ENCODE measurements at places on chromosomes 12 and 14.

DNA sequence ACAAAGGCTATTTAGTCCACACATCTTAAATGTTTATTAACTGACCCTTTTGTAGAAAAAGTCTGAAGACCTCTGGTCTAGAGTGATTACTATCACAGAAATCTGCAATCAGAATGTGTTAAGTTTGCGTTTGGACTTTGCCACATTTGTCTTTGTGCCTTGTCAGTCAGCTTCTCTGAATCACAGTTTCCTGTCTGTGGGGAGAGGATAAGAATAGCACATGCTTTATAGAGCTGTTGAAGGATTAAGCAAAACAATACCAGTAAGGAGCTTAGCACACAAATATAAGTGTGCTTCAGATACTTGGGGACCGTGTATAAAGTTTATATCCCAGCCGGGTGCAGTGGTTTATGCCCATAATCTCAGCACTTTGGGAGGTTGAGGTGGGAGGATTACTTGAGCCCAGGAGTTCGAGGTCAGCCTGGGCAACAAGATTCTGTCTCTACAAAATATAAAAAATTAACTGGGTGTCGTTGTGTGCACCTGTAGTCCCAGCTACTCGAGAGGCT lies 63.0 kb upstream of the BTG1 start:
- DNase-seq = no peak

GRCh38 chr14:61132894-61133293 lies 148.2 kb downstream of the TMEM30B start:
- no peak for DNase-seq

DNA sequence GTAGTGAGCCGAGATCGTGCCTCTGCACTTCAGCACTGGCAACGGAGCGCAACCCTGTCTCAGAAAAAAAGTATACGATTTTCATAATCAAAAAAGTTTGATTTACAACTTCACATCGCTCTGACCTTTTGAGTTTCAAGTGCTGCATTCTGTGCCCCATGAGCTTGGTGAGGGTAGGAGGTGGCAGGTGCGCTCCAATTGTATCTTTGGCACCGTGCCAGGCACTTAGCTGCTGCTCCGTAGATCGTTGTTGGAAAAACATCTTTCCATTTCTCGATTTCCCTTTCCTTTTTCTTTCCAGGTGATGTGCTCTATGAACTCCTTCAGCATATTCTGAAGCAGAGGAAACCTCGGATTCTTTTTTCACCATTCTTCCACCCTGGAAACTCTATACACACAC lies 203.7 kb downstream of the ETV6 start:
- DNase-seq = no peak

- no peak for DNase-seq
Measured at GRCh38 chr12:53078425-53079225, 565 bp downstream of the SPRYD3 start.

DNA sequence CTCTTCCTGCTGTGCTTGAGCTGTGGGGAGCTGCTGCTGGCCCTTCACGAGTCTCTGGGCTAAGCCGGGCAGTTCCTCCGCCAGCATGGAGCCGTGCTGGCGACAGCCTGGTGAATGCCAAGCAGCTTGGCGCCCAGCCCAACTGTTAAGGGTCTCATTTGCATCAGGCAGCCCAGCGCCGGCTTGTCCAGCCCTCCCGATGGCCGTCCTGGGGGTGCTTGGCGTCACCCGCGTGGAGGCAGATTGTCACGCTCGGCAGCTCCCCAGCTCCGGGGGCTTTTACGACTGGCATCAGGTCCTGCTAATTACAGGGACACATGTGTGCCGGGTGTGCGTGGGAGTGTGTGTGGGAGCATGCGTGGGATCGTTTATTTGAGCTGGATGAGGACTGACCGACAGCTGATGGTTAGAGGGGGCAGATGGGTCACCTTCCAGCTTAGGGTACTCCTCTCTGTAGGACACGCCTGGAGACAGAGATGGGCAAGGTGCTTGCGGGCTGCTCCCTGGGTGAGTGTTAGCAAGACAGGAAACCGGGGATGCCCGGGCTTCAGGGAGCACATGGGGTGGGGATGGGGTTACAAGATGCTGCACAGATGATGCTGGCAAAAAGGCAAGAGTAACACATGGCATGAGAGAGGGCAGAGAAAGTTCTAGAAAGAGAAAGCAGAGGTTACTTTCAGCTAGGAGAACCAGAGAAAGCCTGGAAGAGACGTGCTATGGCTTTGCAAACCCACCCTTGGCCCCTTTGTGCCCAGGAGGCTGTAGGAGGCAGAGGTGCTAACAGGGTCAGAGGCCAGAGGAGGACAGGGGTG lies 64.1 kb downstream of the KIF26A start:
- DNase-seq = no peak

DNA sequence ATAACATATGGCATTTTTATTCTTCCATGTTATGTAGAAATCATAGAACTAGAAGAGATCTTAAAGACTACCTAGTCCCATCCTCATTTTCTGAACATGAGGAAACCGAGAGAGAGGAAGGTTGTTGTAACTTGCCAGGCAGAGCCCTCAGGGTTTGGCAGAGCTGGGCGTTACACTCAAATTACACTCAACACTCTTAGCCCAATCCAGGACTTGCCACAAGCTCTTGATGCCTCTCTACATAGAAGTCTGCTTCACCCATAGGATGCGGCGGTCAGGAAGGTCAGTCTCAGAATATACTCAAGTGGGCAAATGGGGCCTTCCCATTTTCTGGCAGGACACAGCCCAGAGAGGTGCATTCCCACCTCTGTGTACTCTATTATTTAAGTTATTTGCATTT lies 208.1 kb downstream of the ZFP36L1 start:
- no peak for DNase-seq

- DNase-seq = no peak
Measured at GRCh38 chr14:91063119-91063518, 2.7 kb upstream of the RPS6KA5 start.

- DNase-seq = no peak
Measured at GRCh38 chr14:77526266-77526665, 27.6 kb upstream of the ISM2 start.

GRCh38 chr14:92040431-92041051 lies 682 bp upstream of the TRIP11 start:
- peak; percentile 90 for DNase-seq

- peak; percentile 36 for DNase-seq
Measured at GRCh38 chr12:102948941-102949352, 8.5 kb upstream of the ASCL1 start.

- DNase-seq = no peak
Measured at GRCh38 chr14:96808619-96809406, 11.6 kb downstream of the VRK1 start.

DNA sequence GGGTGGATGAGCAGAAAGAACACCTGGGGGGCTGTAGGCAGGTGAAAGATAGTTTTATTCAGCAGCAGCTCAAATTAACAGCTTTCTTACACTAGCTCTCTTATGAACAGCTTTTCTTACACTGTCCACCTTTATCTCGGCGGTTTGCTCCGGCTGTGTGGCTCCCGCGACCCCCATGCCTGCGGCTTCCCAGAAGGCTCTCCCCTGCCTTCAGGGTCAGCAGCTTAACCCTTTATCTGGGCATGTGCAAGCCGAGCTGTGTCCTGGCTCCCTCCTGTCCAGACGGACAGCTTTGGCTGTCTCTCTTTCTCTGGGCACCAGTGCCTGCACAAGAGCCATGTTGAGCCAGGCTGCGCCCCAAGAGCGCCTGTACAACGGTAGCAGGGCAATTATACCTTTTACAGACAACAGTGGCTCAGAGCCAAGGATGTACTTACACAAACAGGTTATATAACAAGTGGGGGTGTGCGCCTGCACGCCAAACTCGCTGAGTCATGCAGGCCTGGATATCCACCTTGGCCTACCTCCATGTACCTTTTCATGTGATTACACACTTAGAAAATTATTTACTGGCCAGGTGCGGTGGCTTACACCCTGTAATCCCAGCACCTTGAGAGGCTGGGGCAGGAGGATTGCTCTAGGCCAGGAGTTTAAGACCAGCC lies 28.5 kb upstream of the KLHL42 start:
- peak; percentile 62 for DNase-seq

GRCh38 chr12:25976289-25976688 lies 17.8 kb downstream of the RASSF8 start:
- no peak for DNase-seq

DNA sequence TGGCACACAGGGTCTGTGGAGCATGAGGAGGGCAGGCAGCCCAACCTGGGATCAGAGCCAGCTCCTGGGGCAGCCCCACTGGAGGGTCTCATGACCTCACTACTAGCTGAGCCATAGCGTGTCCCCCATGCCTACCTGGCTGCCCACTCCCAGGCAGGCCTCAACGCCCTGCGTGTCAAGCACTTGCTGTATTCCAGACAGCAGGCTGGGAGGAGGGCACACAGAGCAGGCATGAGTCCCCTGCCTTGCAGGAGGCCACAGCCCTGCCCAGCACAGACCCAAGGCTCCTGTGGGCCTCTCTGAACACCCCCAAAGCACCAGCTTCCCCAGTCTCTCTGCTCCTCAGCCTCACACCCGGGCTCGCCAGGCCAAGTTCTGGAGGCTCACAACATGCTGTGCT lies 64.0 kb downstream of the IQSEC3 start:
- DNase-seq = no peak

- no peak for DNase-seq
Measured at GRCh38 chr12:13147688-13148484, 44.4 kb upstream of the GSG1 start.

- DNase-seq = no peak
Measured at GRCh38 chr14:51856792-51857296, 3.6 kb upstream of the GNG2 start.
